ENCODE measurements at places on chromosomes 16 and 17.
A peak's percentile ranks its signal among the peaks of the same experiment; 100 is the strongest.

DNA sequence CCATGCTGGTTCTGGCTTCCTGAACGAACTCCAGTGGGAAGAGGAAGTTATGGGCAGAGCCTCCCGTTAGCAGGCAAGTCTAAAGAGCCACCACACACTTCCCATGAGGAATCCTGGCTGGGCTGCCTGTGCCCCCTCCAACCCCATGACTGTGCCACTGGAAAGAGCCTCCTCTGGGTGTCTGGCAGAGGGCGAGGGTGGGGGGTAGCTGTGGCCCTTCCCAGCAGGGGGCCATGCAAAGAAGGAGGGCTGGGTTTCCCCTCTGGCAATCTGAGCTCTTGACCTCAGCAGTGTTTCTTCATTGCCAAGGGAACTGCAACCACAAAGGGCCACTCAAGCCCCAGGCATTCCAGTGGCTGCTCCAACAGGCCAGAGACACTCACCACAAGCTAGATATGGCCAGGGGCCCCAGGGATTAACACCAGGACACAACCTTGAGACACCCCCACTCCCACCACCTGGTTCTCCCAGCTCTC is 1.7 kb upstream of the RRAD start:
- DNase-seq, result peak; percentile 60

GRCh38 chr17:79944821-79945391 is 90.8 kb downstream of the TBC1D16 start:
- peak; percentile 60 for DNase-seq

DNA sequence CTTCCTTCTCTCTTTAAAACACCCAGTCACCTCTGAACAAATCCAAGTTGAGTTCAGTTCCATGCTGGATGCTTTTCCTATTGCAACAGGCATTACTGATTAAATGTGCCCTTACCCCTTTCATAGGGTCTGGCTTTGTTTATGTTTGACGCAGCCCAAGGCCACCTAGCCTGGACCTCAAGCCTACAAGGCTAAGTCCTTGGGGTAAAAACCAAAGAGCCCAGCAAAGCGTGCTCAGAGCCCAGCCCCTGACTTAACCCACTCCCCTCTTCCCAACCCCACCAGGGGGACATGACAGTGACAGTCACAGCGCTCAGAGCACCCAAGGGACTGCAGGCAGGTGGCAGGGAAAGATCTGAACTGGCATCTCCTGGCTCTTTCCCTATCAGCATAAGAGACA is 200.6 kb downstream of the XYLT1 start:
- DNase-seq, result no peak

DNA sequence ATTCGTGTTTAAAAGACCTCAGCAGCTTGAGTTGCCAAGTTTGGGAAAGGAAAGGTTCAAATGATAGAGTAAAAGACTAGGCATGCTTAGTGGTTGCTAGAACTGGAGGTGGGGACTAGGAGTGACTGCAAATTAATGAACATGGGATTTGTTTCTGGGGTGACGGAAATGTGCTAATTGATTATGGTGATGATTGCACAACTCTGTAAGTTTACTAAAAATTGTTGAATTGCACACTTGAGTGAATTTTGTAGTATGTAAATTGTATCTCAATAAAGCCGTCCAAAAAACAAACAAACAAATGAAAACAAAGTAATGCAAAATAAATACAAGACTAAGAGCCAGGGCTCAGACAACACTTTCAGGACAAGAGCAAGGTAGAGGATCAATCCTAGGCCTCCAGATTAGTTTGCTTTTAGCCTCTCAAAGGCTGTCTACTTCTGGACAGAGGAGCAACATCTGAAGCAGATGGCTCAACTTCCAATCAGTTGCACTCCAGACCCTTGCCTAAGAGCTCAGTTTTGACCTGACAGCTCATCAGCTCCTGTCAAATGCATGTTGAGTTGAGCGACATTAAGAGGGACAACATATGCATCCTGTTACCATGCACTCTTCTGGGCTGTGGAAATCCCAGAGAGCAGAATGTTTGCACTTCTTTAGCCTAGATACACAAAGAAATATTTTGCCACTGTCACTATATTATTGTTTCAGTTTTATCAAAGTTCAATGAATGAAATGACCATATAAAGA is 111.2 kb upstream of the ASIC2 start:
- no peak for DNase-seq

GRCh38 chr16:23424292-23424958 is 28.6 kb downstream of the COG7 start:
- no peak for DNase-seq

DNA sequence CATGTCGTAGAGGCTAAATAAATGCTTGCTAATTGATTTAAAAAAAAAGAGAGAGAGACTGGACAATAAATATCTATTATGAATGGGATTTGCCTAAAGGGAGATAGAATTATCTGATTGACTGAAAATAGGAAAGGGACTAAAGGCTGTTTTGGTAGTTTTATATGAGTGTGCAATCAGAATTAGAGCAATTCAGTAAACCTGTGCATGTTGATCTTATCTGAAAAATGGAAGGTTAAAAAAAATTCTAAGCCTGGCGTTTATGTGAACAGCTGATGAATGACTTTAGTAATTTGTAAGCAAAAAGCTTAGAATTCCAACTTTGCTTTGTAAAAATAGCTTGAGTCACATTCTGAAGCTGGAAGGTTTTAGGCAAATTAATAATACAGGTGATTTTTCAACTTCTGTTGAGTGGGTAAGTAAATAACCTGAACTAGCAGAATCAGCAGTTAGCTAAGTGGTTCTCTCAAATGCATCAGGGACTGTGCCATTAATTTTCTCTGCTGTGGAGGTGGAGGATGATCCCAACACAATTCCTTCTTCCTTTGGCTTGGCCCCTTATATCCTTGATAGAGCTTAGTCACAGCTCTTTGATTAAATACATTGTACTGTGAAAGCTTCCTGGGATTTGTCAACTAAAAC is 254.4 kb downstream of the PHKB start:
- DNase-seq, result no peak

- peak; percentile 85 for DNase-seq
These were observed 2.7 kb downstream of the CENPX start for GRCh38 chr17:82019690-82020571.

DNA sequence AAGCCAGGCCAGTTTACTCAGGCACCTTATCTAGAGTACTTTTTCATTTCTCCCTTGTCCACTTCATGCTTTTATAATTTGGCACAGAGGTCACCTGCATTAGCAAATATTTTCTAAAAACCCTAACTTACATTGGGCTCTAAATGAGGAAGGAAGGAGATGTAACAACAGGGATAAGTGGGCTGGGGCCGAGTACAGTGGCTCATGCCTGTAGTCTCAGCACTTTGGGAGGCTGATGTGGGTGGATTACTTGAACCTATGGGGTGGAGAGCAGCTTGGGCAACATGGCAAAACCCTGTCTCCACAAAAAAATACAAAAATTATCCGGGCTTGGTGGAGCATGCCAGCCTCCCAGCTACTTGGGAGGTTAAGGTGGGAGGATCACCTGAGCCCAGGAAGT is 55.9 kb downstream of the TMEM100 start:
- no peak for DNase-seq

Data from Right ventricle myocardium inferior (tissue), 1 donor.